ENCODE measurements at places on chromosomes 13 and 19.

DNA sequence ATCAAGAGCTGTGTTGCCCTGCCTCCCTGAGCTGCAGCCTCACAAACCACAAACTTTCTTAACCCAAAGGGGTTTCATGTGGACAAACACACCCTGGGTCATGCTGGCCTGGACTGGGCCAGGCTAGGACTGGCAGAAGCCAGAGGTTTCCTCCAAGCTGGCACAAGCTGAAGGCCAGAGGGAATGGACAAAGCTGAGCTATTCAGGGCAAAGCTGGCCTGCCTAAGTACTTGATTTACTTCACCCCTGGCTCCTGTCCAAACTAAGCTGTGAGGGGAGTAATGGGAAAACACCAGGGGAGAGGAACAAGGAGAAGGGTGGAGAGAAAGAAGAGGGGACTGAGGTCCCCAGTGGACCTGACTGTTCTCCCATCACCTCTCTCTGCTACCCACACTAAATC is 6.2 kb downstream of the CPAMD8 start:
- DNase-seq, result no peak

GRCh38 chr13:46801858-46802257 is 4.9 kb upstream of the ESD start:
- DNase-seq, result no peak

DNA sequence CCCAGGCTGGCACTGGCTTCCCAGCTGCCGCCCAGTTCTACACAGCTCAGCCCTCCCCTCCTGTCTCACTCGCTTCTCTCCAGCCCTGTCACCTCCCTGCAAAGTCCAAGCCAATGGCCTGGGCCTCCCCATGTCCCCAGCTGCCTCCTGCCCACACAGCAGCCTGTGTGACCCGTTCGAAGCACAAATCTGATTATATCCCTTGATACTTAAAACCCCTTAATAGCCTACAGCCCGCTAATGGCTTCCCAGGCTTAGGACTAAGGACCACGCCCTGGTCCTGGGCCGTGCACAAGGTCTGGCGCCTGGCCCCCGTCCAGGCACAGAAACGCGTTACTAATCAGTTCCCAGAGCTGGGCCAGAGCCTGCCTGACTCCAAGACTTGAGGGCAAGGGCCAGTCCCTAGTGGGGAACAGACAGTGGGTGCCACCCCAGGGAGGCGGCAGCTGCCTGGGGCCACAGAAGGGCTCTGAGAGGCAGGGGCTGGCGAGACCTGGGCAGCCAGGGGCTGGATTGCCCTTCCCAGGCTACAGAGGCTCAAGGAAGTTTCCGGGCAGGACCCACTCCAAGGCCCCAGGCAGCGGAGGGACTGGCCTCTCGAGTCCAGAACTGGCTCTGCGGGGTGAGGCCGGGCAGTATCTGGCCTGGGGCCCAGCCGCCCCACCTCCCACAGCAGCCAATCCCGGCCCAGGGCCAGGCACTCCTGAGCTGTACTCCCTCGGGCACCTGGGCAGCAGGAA is 10.4 kb downstream of the XAB2 start:
- DNase-seq, result no peak

DNA sequence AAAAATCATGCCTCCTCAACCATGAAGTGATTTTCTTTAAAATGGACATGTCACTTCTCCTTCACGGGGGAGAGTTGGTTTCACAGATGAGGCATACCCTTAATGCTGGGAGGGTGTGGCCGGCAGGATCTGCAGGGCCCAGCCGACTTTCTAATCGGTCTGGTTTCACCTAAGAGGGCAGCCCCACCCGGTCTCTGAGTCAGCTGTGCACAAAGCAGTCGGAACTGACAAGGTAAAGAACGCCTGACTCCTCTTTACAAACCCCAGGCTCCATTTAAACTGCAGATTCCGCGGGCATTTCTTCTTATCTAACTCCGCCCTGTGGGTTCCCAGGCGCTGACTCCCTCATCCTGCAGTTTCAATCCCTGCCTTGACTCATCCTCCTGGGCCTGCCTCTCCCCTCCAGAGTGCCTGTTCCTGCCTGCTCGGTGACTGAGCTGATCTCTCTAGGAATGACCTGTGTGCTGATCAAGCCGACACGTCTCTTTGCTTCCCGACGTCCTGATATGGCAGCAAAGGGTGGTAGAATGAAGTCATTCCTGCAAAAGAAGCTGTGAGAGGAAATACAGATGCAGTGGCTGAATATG is 63.4 kb downstream of the EFNB2 start:
- no peak for DNase-seq

- no peak for DNase-seq
These were observed 65.6 kb upstream of the F7 start for GRCh38 chr13:113040031-113040430.

DNA sequence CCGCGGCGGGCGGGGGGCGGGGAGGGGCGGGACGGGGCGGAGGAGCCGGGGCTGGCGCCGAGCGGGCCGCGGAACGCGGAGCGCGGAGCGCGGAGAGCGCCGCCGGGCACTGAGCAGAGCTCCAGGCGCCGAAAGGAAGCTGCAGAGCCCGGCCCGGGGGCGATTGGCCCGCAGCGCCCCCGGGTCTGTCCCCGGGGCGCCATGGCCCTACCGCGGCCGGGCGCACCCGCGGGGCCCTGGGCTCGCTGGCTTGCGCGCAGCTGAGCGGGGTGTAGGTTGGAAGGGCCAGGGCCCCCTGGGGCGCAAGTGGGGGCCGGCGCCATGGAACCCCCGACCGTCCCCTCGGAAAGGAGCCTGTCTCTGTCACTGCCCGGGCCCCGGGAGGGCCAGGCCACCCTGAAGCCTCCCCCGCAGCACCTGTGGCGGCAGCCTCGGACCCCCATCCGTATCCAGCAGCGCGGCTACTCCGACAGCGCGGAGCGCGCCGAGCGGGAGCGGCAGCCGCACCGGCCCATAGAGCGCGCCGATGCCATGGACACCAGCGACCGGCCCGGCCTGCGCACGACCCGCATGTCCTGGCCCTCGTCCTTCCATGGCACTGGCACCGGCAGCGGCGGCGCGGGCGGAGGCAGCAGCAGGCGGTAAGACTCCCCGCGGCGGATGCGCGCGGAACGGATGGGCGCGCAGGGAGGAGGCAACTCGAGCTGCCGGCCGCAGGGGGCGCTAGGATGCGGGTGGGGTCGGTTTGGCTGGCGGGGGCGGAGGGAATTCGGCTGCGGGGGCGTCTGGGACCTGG is at the start of gene PDE4A:
PDE4A (plus strand) TSS at position 95 of the 796 bp plus-strand sequence; CDS start at position 322, 227 bp downstream.
- no peak for DNase-seq

- no peak for DNase-seq
These were observed 1065.8 kb upstream of the MIR17HG start for GRCh38 chr13:90281709-90282108.

DNA sequence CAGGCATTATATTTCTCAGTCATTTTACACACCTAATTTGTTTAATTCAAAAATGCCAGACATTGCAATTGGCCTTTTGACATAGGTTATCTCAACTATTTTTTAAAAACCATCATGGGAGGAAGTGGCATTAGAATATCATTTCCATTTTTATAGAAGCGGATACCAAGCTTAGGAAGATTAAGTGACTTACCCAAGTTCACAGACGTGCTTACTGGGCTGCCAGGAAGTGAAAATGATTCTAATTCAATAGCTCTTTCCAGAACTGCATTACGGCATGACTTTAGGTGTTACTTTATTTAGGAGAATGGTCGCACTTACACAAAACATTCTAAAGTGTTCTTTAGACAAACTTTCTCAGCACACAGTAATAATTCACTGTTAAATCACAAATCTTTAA is 231.9 kb downstream of the KLF12 start:
- no peak for DNase-seq

DNA sequence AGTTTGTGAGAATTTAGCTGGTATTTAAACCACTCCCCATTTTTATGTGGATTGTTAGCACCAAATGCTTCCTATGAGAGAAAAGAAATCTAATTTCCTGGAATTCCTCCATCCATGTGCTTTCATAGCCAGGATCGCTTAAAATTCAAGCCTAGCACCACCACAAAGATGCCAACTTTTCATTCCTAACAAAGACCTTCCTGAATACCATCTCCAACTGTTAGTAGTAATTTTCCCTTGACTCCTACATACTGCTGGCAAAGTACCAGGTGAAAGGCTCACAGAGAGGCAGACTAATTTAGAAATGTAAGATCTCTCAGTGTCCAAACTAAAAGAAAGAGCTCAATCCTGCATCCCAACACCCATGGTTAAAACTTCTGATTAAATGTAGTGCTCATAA is 386.3 kb downstream of the KCTD12 start:
- DNase-seq, result no peak

- DNase-seq, result peak; percentile 39
These were observed 39.3 kb downstream of the EFNA2 start for GRCh38 chr19:1324806-1325567.

DNA sequence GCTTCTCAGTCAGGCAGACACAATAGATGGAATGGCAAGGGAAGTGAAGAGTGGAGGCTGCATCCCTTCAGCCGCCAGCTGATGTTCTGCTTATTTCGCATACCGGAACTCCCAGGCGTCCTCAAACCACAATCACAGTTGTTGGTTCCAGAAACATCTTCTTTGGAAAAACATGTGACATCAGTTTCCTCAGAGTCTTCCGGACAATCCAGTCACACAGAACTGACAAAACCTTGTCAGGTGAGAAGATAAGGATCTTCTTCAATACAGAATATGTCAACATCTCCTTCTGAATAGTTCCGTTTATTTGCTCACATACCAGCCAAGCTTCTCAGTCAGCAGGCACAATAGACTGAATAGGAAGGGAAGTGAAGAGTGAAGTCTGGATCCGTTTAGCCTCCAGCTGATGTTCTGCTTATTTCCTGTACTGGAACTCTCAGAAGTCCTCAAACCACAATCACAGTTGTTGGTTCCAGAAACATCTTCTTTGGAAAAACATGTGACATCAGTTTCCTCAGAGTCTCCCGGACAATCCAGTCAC is 45.1 kb upstream of the CEACAM21 start:
- no peak for DNase-seq

DNA sequence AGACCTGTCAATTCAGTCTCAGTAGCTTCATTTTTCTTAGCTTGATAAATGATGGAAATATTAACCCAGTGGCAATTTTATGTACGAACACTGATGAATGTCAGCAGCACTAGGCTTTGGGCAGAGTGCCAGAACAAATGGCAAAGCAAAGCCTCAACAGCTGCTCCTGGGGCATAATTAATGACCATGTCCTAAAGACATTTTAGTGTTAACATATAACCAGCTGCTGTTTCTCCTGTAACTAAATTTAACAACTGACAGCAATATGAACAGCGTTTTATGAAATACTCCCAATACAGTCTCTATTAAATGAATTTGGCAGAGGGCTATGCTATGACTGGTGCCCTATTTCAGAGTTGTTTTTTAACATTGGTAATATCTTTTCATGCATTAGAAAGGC is 47.1 kb downstream of the ZNF568 start:
- DNase-seq, result no peak

DNA sequence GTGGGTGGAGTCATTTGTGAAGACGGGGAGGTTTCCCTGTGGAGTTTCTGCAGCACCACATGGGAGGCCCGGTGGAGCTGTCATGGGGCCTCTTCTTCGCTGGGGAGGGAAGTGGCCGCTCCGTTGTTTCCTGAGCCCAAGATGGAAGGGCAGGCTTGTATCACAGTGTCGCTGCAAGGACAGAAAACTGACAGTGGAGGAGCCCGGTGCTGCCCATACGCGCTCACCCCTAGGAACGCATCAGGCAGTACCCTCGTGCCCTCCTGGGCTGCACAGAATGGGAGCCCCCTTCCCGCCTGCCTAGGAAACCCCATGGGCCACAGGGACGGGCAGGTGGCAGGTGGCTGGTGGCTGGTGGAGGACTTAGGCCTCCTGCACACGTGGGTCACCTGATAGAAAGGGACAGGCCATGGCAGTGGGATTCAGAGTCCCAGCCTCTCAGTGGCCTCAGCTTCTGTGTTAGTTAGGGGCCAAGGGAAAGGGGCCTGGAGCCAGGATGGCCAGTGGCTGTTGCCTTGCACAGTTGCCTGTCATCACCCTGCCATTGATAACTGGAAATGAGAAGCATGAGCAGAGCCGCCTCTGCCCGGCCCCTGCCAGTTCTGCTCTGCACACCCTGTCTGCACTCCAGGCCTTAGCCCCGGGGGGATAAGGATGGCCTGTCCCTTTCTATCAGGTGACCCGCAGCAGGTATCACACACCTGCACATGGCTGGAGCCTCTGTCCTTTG is 7.6 kb downstream of the COL4A2 start:
- DNase-seq, result peak; percentile 59

Data from left ventricle myocardium inferior (tissue), 1 donor.